ENCODE measurements at places on chromosomes 16 and 17. TPM values are rescaled to one million over a fixed set of nuclear protein-coding genes. Genes with fewer than 3 reads are reported as not detected.

Gene SLC16A6
- total RNA-seq: 0.90 TPM

Gene CSF3
- total RNA-seq: 2.1 TPM

- H3K27me3 ChIP-seq: no peaks in the 10 kb centered on the region
- no peak for DNase-seq
- no peaks in the 10 kb centered on the region for H3K4me1 ChIP-seq
- H3K36me3 ChIP-seq: peaks cover 98% of the 10 kb centered on the region
Measured at GRCh38 chr16:19709381-19710136, 8.5 kb downstream of the KNOP1 start.

Gene PPP1R27
- not detected for total RNA-seq

- H3K36me3 ChIP-seq: no peaks in the 10 kb centered on the region
- DNase-seq: no peak
- H3K27ac ChIP-seq: no peak overlapping the region
- H3K27me3 ChIP-seq: no peaks in the 10 kb centered on the region
- H3K4me1 ChIP-seq: no peaks in the 10 kb centered on the region
Measured at GRCh38 chr16:52254746-52255145, 292.2 kb downstream of the TOX3 start.

- no peaks in the 10 kb centered on the region for H3K4me1 ChIP-seq
- H3K36me3 ChIP-seq: no peaks in the 10 kb centered on the region
- H3K4me3 ChIP-seq: no peak overlapping the region
- DNase-seq: peak; percentile 28
Measured at GRCh38 chr17:56478836-56479447, 114.6 kb upstream of the NOG start.

Gene MYCBPAP
- 5.9 TPM for total RNA-seq

Gene ARHGAP23
- 67.1 TPM for total RNA-seq

Gene GALR2
- not detected for total RNA-seq

DNA sequence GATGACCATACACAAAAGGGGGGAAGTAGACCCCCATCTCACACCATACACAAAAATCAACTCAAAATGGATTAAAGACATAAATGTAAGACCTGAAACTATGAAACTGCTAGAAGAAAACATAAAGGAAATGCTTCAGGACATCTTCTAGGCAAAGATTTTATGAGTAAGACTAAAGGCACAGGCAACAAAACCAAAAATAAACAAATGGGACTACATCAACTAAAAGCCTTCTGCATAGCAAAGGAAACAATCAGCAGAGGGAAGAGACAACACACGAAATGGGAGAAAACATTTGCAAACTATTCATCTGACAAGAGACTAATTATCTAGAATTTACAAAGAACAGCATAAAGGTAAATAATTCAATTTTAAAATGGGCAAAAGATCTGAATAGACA is 152.1 kb downstream of the AXIN2 start:
- H3K27ac ChIP-seq: no peak overlapping the region
- no peaks in the 10 kb centered on the region for H3K4me1 ChIP-seq
- no peaks in the 10 kb centered on the region for H3K36me3 ChIP-seq

DNA sequence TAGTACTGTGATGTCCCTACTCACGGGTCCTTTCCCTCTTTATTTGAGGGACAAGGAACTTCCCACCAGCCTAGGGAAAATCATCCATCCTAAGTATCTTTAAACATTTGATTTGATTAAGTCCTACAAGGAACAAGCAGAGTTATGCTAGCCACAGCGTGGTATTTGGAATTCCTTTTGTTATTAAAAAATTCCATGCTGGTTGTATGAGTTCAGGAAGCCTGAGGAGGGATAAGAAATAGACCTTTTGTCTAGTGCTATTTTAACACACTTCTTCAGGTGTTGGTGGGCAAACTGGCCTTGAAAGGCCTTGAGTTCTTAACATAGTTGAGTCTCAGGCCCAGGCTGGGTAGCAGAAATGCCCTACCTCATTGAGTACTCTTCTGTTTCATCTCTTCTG is 105.4 kb upstream of the TBX2 start:
- H3K36me3 ChIP-seq: no peaks in the 10 kb centered on the region
- no peak overlapping the region for H3K4me3 ChIP-seq
- H3K27me3 ChIP-seq: no peaks in the 10 kb centered on the region
- no peak for DNase-seq

DNA sequence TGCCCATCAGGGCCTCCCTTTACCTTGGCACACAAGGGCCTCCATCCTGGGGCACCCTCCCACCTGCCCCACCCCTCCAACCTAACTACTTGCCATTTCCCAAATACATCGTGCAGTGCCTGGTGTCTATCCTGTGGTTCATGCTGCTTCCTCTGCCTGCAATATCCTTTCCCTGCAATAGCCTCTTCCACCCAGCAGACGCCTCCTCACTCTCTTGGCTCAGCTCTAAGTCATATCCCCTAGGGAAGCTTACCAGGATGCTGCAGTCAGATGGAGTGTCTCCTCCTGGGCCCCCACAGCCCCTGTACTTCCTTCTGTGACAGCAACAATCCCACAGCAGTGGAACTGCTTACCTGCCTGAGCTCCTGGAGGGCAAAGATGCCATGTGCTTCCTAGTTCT is 36.7 kb downstream of the CCDC182 start:
- no peak overlapping the region for H3K4me3 ChIP-seq
- no peaks in the 10 kb centered on the region for H3K36me3 ChIP-seq
- no peak for DNase-seq
- H3K27ac ChIP-seq: no peak overlapping the region

- no peak overlapping the region for H3K4me3 ChIP-seq
- no peaks in the 10 kb centered on the region for H3K27me3 ChIP-seq
- DNase-seq: no peak
- H3K27ac ChIP-seq: no peak overlapping the region
Measured at GRCh38 chr16:687499-687898, 2.7 kb downstream of the WDR24 start.

Gene GSG1L
- total RNA-seq: not detected

- H3K4me3 ChIP-seq: no peak overlapping the region
- peaks cover 20% of the 10 kb centered on the region for H3K4me1 ChIP-seq
- DNase-seq: no peak
- peak overlapping the region; percentile 94 for H3K27ac ChIP-seq
Measured at GRCh38 chr17:63830278-63830677, 2.8 kb upstream of the FTSJ3 start.

GRCh38 chr16:49632086-49632794 is 223.7 kb downstream of the ZNF423 start:
- no peak overlapping the region for H3K27ac ChIP-seq
- peaks cover 26% of the 10 kb centered on the region for H3K36me3 ChIP-seq
- no peaks in the 10 kb centered on the region for H3K27me3 ChIP-seq
- H3K4me1 ChIP-seq: no peaks in the 10 kb centered on the region
- no peak overlapping the region for H3K4me3 ChIP-seq

Gene SMTNL2
- 6.3 TPM for total RNA-seq

Gene CALB2
- total RNA-seq: 24.7 TPM

GRCh38 chr16:17350207-17350606 is 120.6 kb downstream of the XYLT1 start:
- DNase-seq: no peak
- no peaks in the 10 kb centered on the region for H3K27me3 ChIP-seq
- no peak overlapping the region for H3K4me3 ChIP-seq
- H3K36me3 ChIP-seq: no peaks in the 10 kb centered on the region
- peaks cover 47% of the 10 kb centered on the region for H3K4me1 ChIP-seq

DNA sequence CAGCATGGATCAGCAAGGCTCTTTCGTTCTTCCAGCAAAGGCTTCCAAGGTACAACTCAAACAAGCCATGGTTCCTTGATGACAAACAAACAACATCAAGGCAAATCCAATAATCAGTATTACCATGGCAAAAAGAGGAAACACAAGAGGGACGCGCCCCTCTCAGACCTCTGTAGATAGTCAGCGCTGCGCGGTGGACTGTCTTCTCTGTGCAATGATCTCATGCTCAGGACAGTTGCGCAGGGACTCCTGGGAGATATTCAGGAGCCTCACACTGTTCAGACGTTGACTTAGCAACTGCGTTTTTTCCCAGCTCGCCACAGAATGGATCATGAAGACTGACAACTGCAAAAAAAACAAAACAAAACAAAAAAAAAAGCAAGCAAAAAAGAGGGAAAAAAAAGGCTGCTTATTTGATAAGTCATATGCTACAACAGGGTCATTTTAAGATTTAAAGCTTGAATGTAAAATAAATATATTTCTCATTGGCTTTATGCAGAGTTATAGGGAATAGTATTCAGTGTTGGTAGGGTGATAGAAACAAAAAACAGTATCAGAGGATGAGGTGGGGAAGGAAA is 37.1 kb upstream of the ADCY7 start:
- no peaks in the 10 kb centered on the region for H3K4me1 ChIP-seq
- H3K27me3 ChIP-seq: no peaks in the 10 kb centered on the region
- H3K36me3 ChIP-seq: no peaks in the 10 kb centered on the region
- no peak for DNase-seq

DNA sequence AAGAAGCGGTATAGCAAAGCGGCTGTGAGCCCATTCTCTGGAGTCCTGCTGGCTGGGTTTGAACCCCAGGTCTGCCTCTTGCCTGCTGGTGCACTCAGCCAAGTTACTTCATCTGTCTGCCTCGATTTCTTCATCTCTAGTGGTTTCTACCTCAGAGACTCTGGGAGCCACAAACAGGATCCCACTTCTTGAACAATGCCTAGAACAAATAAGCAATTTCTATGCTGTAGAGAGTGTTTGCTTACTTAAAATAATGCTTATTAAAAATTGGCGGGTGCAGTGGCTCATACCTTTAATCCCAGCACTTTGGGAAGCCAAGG is 75.5 kb downstream of the CMIP start:
- H3K4me1 ChIP-seq: peaks cover 26% of the 10 kb centered on the region
- no peaks in the 10 kb centered on the region for H3K27me3 ChIP-seq
- no peaks in the 10 kb centered on the region for H3K36me3 ChIP-seq
- H3K27ac ChIP-seq: no peak overlapping the region

Gene TEKT1
- not detected for total RNA-seq

Gene HBA2
- total RNA-seq: 10.1 TPM

- H3K4me3 ChIP-seq: no peak overlapping the region
- H3K27me3 ChIP-seq: no peaks in the 10 kb centered on the region
- no peaks in the 10 kb centered on the region for H3K4me1 ChIP-seq
- DNase-seq: no peak
Measured at GRCh38 chr17:49104511-49105074, 28.0 kb upstream of the B4GALNT2 start.

DNA sequence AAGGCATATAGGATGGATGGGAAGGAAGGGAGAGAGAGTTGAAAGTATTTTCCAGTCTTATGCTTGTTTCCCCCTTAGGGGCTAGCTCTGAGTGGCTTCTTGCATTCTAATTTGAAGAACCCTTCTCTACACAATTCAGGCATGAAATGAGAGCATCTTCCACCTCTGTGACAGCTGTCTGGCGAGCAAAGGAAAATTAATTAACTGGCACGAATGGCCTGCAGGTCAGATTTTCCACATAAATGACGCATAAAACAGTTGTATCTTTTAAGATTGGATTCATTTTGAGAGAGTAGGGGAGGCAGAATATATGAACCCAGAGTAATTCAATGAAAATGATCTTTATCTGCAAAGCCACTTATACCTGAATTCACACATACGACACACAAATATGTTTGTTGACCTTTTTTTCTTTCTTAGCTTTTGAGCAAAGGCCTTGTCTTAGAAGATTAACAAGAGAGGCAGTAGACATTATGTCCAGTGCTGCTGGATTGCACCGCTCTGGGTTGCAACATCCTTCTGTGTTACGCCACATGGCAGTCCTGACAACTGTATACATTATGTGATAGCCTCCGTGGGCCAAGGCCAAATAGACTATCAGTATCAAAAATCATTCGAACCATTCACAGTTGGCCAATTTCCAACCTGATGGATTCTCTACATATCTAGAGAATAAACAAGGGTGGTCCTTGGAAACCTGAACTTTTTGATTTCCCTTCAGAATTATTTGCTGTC is 173.0 kb upstream of the GOT2 start:
- H3K27ac ChIP-seq: no peak overlapping the region
- H3K27me3 ChIP-seq: no peaks in the 10 kb centered on the region
- no peak for DNase-seq
- H3K36me3 ChIP-seq: no peaks in the 10 kb centered on the region

Gene GNGT2
- total RNA-seq: not detected

GRCh38 chr16:1261131-1261892 is 5.4 kb downstream of the TPSD1 start:
- H3K27me3 ChIP-seq: peaks cover 66% of the 10 kb centered on the region
- no peak for DNase-seq
- H3K4me1 ChIP-seq: no peaks in the 10 kb centered on the region
- H3K27ac ChIP-seq: no peak overlapping the region
- H3K4me3 ChIP-seq: no peak overlapping the region

DNA sequence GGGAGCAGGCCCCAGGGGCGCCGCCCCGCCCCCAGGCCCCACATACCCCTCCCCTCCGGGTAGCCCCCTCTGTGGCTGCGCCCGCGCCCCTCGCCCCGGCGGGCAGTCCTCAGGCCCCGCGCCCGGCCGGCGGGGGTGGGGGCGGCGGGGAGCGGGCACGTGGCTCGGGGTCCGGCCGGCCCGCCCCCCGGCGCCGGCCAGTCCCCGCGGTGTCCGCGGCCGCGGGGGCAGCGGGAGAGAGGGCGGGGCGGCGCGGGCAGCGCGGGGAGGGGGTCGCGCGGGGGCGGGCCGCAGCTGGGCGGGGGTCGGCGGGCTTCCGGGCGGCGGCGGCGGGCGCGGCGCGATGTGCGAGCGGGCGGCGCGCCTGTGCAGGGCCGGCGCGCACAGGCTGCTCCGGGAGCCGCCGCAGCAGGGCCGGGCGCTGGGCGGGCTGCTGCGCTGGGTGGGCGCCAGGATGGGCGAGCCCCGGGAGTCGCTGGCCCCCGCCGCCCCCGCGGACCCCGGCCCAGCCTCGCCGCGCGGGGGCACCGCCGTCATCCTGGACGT is 335 bp downstream of the NECAB2 start:
- peak overlapping the region; percentile 26 for H3K4me3 ChIP-seq
- peaks cover 17% of the 10 kb centered on the region for H3K27me3 ChIP-seq

- no peak overlapping the region for H3K27ac ChIP-seq
- H3K4me3 ChIP-seq: no peak overlapping the region
- H3K27me3 ChIP-seq: no peaks in the 10 kb centered on the region
- no peaks in the 10 kb centered on the region for H3K36me3 ChIP-seq
Measured at GRCh38 chr17:20200016-20200795, 191.0 kb downstream of the SPECC1 start.

GRCh38 chr16:64089697-64090096 is 1032.2 kb downstream of the CDH11 start:
- no peak for DNase-seq
- H3K4me3 ChIP-seq: no peak overlapping the region
- H3K36me3 ChIP-seq: no peaks in the 10 kb centered on the region
- no peak overlapping the region for H3K27ac ChIP-seq
- no peaks in the 10 kb centered on the region for H3K4me1 ChIP-seq

GRCh38 chr16:3497771-3498170 is 2.5 kb upstream of the C16orf90 start:
- H3K4me3 ChIP-seq: no peak overlapping the region
- H3K36me3 ChIP-seq: no peaks in the 10 kb centered on the region
- H3K4me1 ChIP-seq: peaks cover 12% of the 10 kb centered on the region
- H3K27me3 ChIP-seq: no peaks in the 10 kb centered on the region
- DNase-seq: no peak

- DNase-seq: no peak
- H3K27ac ChIP-seq: no peak overlapping the region
- H3K4me3 ChIP-seq: no peak overlapping the region
- peaks cover 4% of the 10 kb centered on the region for H3K4me1 ChIP-seq
- H3K27me3 ChIP-seq: no peaks in the 10 kb centered on the region
- H3K36me3 ChIP-seq: no peaks in the 10 kb centered on the region
Measured at GRCh38 chr16:15461376-15461775, 27.0 kb downstream of the BMERB1 start.

Measured in tibial nerve (tissue), 4 donors.